Globus pallidus (tissue), 1 donor: ENCODE measurements at places on chromosomes 2 and 18.

GRCh38 chr2:43675646-43676321 is 445 bp downstream of the C1GALT1C1L start:
- peak; percentile 5 for DNase-seq

GRCh38 chr2:45712570-45712969 is 61.1 kb downstream of the PRKCE start:
- DNase-seq = no peak

DNA sequence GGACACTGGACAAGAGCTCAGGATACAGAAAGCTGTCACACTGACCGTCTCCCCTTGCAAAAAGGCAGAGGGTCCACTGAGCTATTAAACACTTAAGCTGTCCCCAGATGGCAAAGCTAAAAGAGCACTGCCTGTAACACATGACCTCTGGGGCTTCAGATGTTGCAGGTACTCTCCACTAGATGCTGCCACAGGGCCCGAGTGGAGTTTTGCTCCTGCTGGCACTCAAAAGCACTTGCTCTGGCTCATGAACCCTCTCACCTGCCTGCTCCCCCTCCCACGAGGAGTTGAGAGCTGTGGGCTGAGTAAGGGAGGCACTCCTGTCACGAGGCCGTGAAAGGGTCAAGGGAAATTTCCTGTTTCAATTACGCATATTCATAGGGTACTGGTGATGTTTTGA is 227.9 kb downstream of the PRKCE start:
- no peak for DNase-seq

- no peak for DNase-seq
Observed at GRCh38 chr2:15180379-15180778, 380.8 kb downstream of the NBAS start.

GRCh38 chr2:109428841-109429566 is 184.8 kb downstream of the SEPTIN10 start:
- no peak for DNase-seq

- DNase-seq = no peak
Observed at GRCh38 chr2:10160203-10160955, 37.8 kb downstream of the RRM2 start.

DNA sequence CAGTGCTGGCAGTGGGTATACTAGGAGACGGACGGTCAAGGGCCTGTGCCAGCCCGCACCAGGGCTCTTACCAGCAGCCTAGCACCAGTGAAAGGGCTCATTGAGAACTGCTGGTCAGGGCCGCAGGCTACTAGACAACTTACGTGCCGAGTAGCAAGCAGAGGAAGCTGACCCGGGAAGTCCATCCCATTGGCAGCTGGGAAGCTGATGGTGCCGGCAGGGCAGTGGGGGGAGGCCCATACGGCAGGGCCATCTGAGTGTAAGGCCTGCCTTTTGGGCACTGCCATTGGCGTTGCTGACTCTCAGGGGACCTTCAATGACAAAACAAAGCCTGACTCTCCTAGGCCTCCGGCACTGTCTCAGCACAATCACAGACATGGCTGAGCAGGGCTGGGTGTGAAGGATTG is 20.6 kb downstream of the EFR3B start:
- DNase-seq = peak; percentile 99

DNA sequence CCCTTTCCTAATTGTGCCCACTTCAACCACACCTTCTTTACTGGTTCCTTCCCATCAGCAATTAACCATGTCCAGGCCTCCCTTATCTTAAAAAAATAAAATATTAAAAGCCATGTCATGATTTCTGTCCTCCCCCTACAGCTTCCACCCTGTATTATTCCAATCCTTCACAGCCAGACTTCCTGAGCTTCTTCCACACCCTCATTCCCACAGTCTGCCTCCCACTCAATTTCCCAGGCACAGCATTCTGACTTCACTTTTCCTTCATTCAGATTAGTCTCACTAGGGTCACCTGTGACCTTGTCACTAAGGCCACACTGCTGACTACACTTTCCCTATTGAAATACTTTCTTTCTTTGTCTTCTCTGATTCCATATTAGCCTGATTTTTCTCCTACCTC is 159.4 kb downstream of the DIS3L2 start:
- no peak for DNase-seq

DNA sequence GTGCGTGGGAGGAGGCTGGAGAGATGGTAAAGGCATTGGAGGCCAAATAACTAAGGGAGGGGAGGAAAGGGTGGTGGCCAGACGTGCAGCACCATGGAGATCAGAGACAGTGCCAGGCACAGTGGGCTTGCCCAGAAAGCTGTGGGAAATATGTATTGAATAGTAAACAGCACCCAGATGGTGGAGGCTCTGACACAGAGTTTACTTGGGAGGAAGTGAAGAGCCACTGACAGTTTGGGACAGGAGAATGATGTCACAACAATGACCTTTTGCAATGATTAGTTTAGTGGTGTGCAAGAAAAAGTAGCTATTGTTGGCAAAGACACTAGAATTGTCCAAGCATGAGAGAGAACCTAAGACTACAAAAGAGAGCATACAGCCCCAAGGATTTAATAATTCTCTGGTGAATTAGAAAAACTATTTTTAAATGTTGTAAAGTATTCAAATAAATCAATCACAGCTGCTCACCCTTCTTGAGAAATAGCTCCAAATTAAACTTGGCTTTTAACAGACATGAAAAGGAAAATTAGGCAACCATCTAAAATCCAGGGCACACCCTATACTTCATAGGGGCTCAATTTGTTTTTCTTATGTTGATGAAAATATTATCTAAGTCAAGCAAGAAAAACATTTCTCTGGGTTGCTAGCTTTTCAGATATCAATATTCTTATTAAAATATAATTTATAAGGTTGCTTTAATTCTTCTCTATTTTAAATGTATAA is 458.7 kb upstream of the HNRNPA3 start:
- DNase-seq = no peak

DNA sequence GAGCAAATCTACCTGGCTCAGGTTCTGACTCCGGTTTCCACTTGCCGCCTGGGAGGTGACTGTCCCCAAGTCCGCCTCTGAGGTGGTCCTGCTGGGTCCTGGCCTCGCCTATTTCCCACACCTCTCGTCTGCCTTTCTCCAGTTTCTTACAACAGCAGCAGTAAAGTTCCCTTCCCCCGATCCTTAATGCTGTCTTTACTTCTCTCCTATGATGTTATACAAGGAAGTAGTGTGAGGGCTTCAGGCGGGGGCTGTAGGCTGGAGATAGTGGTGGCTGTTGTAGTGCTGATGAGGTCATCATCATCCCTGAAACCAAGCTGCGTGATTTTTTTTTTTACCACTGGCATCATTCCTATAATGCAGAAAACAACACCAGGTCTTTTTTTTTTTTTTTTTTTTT is 18.9 kb downstream of the TGIF1 start:
- DNase-seq = no peak

DNA sequence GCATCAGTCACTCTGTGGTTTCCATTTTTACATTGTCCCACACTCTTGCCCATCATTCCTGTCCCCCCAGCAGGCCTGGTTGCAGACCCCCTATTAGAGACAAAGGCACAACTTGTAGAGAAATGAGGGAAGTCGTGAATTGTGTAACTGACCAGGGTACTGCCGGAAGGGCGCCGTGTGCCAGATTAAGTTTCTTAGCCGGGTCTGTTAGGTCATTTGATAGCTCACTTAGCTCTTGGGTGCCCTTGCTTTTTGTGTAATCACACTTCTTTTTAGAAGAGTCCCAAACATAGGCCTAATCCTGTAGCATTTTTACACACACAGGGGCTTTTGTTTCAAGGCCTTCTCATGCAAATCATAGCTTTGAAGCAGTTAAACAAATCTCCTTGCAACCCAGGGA is 87.2 kb downstream of the CTAGE1 start:
- no peak for DNase-seq
